Activated CD4-positive, alpha-beta T cell treated with anti-CD3 and anti-CD28 coated beads for 1 hour (primary cell): ENCODE measurements at places on chromosomes 3 and 15.

DNA sequence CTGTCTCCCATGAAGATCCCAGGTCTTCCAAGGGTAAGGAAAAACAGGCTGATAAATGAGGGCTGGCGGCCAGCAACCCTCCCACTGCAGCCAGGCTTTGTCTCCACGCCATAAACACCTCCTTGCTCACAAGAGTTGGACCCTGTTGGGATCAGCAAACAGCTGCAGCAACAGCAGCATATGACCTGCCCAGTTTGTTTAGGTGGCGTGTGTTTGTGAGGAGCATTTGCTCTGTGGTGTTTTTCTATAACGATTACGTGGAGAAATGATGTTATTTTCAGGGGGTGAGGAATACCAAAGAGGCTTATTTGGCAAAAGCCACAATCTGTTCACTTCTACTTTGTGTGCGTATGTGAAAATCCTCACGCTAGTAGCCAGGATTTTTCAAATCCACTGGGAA lies 58.5 kb downstream of the RFTN1 start:
- no peak for DNase-seq

DNA sequence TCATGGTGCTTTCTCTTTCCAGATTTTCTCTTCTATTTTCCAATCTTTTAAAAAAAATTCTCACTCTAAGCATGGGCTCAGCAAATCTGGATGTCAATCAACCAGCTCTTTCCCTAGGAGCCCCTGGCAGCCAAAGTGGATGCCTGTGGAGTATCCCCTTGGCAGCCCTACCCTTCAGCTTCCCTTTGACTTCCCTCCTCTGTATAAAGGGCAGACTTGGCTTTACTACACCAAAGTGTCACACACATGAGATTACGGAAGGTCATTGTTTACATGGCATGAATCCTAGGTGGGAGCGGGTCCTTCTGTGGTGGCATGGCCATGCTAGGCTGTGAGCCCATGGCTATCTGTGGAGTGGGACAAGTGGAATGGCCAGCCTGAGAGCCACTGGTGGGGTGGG lies 379.9 kb downstream of the GABRB3 start:
- no peak for DNase-seq

GRCh38 chr3:69767571-69767970 lies 28.3 kb downstream of the MITF start:
- no peak for DNase-seq

DNA sequence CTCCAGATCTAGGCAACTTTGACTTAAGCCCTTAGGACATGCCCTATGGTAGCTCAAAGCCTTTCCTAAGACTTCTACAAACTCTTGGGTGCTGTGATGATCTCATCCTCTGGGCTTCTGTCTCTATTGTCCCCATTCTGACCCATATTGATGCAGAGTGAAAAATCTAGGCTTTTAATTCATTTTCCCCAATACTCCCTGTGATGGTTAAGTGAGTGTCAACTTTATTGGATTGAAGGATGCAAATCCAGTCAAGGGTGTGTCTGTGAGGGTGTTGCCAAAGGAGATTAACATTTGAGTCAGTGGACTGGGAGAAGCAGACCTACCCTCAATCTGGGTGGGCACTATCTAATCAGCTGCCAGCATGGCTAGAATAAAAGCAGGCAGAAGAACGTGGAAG lies 97.3 kb upstream of the NUDT16 start:
- no peak for DNase-seq

DNA sequence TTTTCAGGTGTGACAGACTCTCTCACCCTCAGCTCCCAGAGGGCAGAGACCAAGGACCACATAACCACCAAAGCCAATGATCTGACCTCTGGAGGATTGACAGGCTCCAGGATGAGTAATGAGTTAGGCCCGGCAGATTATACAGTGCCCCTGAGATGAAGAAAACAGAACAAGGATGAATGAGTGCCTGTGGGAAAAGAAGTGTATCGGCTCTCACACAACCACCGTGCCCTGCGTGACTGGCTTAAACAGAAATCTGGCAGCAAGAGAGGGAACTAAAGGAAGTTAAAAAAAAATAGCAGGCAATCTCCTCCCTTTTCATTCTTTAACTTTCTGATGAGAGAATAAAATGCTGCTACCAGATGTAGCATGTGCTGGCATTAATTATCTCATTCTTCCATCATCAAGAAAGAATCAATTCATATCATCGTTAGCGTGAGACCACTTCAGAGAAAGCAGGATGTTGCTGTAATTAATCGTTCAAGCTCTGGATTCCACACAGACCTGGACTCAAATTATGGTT lies 227.5 kb upstream of the COL8A1 start:
- DNase-seq, result no peak

DNA sequence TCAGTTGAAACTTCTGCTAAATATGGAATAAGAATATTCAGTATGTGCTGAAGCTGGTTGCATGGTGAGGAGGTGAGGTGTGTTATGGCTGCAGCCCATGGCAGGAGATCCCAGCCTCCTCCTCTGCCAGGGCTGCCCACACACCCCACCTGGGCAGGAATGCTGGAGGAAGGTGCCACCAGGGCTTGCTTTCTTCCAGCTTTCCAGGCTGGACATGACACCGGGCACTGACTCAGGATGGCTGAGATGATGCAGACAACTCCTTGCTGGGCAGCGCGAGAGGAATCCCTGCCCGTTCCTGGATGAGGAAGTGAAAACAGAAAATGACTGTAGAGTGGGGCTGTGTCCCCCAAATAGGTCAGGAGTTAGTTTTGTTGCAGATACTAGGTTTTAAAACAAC lies 14.1 kb downstream of the GABRG3 start:
- DNase-seq, result no peak

DNA sequence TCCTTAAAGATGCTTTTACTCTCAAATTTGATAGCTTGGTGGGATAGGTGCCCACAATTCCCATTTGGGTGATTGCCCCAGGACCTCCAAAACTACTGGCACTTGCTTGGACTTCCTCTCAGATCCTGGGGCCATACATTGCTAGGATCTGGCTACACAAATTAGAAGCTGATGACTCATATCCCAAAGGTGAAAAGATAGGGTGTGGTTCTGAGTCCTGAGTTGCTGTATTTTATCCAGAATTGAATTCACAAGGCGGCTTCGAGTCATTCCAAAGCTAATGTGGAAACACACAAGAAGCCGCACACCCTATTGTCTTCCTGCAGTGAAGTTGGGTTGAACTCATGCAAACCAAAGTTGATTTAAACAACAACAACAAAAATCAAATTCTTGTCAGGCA lies 53.4 kb downstream of the DUT start:
- DNase-seq, result no peak

DNA sequence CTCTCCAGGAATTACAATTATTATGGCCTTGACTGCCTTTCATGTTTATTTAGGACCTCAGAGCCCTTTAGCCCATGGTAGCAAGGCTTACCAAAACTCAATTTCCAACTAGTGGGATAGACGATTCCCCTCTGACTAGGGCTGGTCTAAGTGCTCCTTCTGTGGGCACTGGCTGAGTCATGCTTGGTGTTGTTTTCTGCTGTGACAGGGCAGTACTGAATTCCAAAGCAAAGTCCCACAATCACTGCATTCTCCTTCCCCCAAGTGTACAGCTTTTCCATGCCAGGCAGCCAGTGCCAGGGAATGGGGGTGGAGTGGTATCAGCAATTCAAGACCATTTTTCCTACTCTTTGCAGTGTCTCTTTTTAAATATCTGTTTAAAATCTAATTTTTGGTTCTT lies 509.0 kb upstream of the NECTIN3 start:
- DNase-seq, result no peak

DNA sequence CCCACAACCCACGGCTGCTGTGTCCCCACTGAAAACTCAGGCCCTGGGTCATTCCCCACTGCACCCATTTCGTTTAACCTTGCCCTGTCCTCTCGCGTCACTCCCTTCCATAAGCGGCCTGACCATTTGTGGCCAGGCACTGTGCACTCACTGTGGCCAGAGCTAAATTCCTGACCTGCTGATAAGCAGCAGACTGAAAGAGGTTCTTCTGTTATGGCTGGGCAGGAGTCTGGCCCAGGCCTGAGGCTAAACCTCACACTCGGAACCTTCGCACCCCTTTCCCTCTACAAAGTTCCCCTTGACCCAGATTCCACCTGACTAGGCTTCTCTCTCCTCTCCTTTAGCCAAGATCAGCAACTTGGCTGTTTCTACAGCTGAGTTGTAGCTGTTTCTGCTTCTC lies 62.3 kb downstream of the ADAMTS17 start:
- DNase-seq, result no peak

DNA sequence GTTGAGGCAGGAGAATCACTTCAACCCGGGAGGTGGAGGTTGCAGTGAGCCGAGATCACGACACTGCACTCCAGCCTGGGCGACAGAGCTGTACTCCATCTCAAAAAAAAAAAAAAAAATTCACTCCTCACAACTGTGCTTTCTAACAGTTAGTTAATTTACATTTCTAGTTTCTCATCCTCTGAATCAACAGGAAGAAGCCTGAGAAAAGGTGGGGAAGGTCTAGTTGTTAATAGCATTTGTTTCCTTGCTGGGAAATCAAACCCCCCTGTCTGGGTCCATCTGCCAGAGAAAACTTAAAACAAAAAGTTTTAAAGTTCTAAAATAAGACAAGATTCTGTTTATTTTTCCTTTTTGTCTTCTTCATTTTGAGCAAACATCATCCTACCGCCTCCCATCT lies 62.3 kb downstream of the TMEM39A start:
- no peak for DNase-seq

DNA sequence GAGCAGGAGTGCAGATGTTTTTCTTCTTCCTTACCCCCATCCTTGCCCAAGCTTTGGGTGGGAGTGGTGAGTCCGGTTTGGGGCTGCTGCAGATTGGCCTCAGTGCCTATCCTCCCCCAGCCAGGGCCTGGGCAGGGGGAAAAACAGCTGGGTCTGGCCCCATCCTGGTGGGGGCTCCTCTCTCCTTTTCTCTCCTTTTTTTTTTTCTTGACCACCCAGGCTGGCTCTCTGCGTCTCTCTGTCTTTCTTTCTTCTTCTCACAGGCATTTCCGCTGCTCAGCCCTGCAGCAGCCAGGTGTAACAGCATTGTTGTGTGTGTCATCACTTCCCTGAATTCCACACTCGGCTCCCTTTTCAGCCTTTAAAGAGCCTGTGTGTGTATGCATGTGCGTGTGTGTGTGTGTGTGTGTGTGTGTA lies 2.0 kb downstream of the FOXL2NB start:
- no peak for DNase-seq

- no peak for DNase-seq
These were observed 1037.0 kb upstream of the CFAP20DC start for GRCh38 chr3:60086811-60087210.

DNA sequence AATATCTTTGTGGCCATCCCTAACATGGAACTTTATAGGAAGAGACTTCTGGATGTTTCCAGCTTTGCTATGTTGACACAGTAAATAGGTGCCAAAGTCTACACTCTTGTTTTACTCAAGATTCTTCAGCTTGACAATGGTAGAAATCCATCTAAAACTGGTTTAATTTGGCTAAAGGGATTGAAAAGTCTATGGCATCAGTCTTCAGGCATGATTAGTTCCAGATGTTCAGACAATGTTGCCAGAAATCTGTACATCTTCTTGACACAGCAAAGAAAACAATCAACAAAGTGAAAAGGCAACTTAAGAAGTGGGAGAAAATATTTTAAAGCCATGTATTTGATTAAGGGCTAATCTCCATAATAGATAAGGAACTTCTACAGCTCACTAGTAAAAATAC lies 130.5 kb downstream of the LRRC3B start:
- no peak for DNase-seq

DNA sequence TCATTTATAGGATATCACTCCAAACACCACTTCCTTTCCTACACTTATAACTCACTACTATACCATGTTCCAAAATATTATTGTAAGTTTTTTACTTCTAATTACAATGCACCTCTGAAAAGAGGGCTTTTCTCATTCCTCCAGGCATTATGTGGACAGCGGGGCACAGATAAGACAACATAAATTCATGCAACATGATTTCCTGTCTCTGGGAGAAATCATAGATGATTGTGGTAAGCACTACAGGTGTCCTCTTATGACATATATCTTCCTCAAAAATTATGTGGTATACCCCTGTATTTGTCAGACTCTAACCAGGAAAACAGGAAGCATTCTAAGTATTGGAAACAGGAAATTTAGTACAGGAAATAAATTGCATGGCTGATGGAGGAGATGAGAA lies 45.7 kb upstream of the INO80 start:
- no peak for DNase-seq

GRCh38 chr3:39396690-39397089 lies 9.8 kb upstream of the RPSA start:
- no peak for DNase-seq

GRCh38 chr15:71110405-71111180 lies 4.7 kb upstream of the THSD4 start:
- DNase-seq, result no peak

- DNase-seq, result no peak
These were observed 348.2 kb downstream of the NAALADL2 start for GRCh38 chr3:175207361-175207760.

DNA sequence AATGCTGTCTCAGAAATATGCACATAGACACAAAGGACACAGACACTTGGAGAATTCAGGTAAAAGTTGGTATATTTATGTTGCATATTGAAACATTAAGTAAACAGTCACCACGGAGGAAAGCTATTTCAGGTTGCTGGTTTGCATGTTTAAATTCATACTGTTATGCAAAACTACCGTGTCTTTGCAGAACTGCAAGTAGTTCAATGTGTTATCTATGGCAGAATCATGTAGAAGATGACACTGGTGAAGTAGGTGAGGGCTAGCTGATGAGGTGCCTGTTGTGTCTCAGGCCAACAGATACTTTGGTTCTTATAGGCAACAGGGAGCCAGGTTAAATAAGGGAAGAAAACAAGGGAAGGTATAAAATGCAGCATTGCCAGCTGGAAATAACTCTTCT lies 511.3 kb downstream of the DIPK2A start:
- DNase-seq, result no peak

GRCh38 chr3:162421721-162422120 lies 925.1 kb downstream of the OTOL1 start:
- DNase-seq, result no peak

DNA sequence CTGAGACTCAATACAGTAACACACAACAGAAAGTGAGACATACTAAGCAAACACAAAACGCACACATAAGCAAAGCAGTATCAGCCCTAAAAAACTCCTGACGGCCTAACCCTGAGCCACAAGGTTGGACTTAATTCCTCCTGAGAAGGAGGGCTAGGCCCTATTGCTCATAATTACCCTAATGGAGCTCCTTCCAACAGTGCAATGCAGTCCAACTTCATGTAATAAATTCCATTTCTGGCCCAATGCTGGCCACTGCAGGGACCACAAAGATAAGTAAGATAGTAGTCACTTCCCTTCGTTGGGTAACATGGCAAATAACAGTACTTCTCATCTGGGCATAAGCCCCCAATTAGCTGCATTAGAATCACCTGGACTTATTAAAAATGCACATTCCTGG lies 4.2 kb downstream of the VPS39 start:
- no peak for DNase-seq

DNA sequence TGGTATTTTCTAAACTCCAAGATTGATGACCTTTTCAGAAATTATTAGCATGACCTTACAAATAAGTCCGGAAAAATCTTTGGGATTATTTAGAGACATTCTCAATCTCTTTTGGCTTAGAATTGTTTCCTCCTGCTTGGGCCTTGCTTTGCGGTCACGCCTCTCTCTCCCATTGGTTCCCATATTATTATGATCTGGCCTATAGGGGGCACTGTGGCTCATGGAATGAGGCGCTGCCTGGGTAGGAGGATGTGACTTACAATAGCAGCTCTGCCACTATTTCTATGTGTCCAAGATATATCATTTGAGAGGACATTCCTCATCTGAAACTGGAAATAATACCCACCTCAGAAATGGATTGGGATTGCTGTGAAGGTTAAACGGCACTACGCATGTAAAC lies 464.9 kb downstream of the MFSD1 start:
- no peak for DNase-seq

GRCh38 chr3:27607370-27607769 lies 114.8 kb downstream of the EOMES start:
- no peak for DNase-seq

- no peak for DNase-seq
These were observed 828.4 kb upstream of the DPPA4 start for GRCh38 chr3:110165753-110166152.
